ENCODE measurements at places on chromosomes 5 and 9. TPM values are rescaled to one million over a fixed set of nuclear protein-coding genes. Genes with fewer than 3 reads are reported as not detected.

GRCh38 chr5:16961131-16961530, 25.0 kb upstream of the MYO10 start:
- DNase-seq = no peak

RUSC2 gene
- 4.7 TPM for total RNA-seq

DNA sequence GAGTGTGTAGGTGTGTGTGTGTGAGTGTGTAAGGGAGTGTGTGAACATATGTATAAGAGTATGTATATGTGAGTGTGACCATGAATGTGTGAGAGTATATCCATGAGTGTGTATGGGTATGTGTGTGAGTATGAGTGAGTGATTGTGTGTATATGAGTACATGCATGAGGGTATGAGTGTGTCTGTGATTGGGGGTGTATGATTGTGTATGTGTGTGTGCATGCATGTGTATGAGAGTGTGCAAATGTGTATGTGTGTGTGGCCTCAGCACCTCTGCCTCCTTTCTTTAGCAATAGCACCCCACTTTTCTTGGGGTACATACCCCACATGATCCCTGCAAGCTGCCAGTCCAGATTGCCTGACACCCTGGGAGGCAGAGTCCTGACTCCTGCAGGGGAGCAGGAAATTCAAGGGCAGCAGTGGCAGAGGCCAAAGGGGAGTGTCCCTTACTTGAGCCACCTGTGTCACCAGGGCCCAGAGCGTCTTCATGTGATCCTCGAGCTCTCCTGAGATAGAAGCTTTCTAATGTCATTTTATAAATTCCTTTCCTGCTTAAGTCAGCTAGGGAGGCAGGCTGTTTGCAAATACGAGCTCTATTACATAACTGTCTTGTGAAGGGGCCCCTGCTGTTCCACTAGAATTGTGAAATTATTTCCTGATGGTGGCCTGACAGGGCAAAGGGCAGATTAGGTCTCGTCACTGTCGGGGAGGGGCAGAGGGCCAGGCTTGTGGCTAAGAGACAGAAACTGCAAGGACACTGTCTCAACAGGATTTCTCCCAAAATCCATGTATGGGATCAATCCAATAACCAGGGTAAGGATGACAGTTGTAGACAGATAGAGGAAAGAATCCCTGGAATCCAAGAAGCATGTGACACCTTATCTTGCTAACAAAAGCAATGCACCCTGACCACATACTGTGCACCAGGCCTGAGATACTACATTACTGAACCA, 389.1 kb downstream of the GADD45G start:
- peak; percentile 66 for DNase-seq

TIFAB gene
- total RNA-seq = 0.42 TPM

DNA sequence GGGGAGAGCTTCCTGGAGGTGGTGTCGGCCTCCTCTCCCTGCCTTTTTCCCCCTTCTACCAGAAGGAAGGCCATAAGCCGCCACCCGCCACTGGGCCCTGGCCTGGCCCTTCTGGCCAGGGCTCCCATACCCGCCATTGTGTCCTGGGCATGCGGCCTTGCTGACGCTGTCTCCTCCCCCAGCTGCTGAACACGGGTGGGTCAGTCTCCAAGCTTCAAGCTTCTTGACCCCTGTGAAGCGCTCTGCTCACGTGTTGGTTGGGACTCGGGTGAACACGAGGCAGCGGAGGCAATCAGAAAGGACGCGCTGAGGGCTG, 24.2 kb upstream of the UBAC1 start:
- DNase-seq = no peak

DNA sequence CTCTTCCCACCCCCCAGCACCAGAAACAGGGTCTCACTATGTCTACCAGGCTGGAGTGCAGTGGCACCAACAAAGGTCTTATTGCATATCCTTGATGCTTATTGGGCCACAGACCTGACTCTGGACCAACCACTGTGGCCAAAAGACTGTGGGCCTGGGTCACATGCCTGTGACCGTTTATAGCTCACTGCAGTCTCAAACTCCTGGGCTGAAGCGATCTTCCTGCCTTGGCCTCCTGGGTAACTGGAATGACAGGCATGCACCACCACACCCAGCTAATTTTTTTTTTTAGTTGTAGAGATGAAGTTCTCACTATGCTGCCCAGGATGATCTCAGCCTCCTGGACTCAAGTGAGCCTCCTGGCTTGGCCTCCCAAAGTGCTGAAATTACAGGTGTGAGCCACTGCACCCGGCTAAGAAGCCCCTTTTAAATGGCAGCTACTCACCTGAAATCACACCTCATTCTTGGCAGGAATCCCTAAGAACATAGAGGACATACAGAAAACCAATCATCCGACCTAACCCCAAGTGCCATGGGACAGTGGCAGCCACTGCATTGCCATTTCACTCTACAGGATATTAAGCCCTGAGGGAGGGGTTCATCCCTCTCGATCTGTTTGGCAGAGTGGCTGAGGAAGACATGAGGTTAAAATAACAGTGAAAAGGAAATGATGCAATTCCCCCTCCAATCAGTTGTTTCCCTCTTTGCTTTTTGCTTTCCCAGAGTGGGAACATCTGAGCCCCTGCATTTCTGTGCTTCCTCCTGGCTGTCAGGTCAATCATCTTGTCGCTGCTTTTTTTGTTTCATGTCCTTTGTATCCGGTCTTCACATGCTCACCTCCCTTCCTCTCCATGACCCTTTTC, 74.6 kb downstream of the LRRC70 start:
- no peak for DNase-seq

TLX3 gene
- not detected for total RNA-seq

GRCh38 chr5:64160201-64160600, 5.4 kb upstream of the RNF180 start:
- DNase-seq = no peak

RGS7BP gene
- total RNA-seq = 0.12 TPM

GRCh38 chr5:80239680-80240367, 16.0 kb downstream of the SERINC5 start:
- DNase-seq = no peak

DNA sequence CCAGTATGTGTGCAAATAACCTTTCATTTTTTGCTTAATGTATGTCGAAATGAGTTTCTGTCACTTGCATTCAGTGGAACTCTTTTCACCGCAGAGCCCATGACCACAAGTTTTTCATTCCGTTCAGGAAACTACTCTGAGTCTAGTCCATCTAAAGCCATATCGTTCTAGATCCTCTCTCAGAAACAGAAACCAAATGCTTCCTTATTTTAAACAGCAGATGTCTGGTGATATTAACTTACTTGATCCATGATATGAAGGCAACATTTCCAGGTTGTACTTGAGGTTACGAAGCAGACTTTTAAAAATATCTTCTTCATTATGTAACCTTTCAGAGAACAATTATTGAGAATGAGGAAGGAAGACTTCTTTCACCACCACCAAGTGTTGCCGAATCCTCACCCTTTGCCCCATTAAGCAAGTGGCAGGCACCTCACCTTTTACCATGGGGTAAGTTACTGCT, 72.4 kb upstream of the GNAQ start:
- no peak for DNase-seq

DNA sequence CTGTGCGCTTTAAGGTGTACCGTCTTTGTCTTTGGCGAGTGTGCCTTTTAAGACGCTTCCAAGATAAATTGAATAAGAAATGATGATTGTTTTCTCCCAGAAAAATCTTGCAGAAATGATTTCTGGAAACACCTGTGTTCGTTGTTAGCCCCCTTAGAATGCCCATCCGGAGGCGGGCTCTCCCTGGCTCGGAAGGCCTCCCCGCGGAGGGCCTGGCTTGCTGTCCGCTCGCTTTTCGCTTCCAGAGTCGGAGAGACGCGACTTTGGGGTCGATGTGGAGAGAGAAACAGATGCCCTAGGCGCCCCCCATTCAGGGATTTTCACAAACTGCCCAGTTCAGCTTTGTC, 23.9 kb downstream of the LECT2 start:
- no peak for DNase-seq

TMEFF1 gene
- 0.27 TPM for total RNA-seq

NSG2 gene
- total RNA-seq = 0.27 TPM

KIAA1958 gene
- 9.0 TPM for total RNA-seq

DNA sequence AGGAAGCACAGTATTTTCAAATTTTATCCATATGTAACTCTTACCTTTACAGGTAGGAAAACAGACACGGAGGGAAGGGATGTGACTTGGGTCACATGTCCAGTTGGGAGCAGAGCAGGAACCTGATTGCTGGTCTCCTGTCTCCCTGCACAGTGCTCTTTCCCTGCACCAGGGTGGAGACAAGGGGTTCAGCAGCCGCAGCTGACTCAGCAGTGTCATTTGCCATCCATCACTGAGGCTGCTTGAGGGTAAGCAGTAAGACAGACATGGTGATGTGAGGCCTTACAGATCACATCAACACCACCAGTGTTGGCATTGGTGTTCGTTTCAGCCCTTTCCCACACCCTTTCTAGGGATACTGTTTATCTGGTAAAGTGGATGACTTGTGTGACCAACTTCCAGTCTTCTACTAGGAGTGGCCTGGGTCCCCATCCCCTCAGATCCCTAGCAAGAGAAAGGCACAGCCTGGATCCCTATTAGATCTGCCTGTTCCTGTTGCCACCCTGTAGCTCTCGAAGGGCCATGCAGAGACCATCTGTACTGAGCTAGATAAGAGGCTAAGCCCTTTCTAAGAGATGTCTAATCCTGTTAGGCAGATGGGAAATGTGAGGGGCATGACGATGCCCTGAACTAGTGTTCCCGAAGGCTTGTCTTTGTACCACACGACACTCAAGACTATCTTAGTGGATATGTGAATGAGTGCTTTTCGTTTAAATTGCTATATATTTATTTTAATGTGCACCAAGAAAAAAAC, 29.1 kb downstream of the FRMPD1 start:
- no peak for DNase-seq

DNA sequence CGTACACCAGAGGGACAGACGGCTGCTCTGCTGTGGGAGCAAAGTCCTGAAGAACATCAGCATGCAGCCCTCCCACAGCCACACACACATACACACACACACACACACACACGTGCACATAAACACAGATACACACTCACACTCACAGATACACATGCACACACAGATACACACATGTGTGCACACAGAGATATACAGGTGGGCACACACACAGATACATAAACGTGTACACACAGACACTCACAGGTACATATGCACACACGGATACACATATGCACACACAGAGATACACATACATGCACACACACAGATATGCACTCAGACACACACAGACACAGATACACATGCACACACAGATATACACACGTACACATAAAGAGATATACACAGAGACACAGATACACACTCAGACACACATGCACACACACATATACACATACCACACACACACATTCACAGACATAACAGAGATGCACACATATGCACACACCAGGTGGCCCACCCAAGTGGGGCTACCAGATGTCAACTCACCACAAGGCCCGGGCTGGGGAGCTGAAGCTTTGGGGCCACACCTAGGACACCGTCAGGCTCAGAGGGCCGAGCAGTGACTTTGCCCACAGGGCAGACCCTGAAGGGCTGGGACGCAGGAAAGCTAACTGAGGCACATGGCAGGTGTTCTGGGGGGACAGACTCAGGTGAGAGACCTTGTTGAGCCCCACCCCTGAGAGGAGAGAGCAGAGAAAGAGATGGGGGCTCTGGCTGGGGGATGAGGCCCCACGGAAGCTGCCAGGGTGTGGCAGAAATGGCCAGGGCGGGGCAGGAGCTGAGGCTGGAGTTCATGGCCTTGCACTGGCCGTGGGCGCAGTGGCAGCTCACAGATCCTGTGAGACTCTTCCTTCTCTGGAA, 148.6 kb upstream of the PPP1R26 start:
- DNase-seq = no peak

GRCh38 chr5:126339215-126339805, 83.9 kb upstream of the GRAMD2B start:
- peak; percentile 71 for DNase-seq

- DNase-seq = no peak
These were observed 77.2 kb upstream of the ABCA1 start for GRCh38 chr9:105005186-105005585.

GRCh38 chr5:80919678-80920196, 40.4 kb upstream of the RASGRF2 start:
- DNase-seq = no peak

DNA sequence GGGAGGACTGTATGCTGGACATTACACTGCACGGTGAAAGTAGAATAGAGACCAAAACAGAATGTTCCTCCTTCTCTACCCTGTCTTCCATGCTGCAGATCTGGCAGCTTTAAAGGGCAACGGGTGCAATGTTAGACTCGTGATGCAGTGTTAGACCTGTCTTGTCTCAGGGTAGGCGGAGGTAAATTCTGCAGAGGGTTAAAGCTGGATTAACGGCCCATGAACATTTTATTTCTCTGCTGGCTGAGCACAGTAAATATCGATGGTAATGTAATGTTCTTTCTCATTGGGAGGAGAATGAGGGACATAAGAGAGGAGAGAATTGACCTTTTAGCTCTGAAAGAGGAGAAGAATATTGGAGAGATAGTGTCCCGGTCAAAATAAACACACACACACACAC, 178.9 kb downstream of the NMUR2 start:
- DNase-seq = no peak

DNA sequence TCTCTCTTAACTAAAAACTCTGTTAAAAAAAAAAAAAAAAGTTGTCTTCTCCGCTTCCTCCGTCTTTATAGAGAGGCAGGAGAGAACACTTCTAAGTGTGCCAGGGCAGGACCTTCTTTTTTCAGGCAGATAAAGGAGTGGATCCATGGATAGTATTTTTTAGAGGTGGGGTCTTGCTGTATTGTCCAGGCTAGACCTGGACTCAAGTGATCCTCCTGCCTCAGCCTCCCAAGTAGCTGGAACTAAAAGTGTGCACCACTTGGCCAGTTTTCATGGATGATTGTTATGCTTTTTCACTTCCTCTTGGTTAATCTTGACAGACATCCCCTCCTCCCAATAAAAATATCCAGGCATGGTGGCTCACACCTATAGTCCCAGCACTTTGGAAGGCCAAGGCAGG, 20.0 kb upstream of the GNE start:
- DNase-seq = no peak

DNA sequence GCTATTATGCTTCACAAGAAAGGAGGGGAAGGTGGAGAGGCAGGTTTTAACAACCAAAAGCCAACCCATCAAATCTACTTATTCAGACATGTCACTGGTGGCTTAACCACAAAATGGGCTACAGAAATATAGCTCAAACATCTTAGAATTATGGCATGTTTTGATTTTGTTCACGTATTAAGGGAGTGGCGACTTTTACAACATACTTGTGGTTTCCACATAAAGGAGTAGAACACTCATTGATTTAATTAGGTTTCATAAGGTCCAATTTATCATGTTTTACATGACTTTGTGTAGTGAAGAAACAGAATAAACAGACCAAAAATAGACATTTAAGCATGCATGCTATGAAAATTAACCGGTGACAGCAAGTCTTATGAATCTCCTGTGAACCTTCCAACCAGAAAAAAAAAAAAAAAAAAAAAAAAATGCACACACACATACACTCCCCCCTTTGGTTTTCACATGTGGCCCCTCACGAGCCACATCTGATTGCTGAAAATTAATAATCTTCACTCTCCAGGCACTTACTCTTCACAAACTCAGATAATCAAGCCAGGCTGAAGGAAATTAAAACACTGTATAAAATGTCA, 5.4 kb downstream of the ZNF608 start:
- no peak for DNase-seq

- no peak for DNase-seq
These were observed 142.3 kb upstream of the FSTL4 start for GRCh38 chr5:133754575-133755169.

- no peak for DNase-seq
These were observed 44.4 kb downstream of the ZNF474 start for GRCh38 chr5:122173474-122174415.

ZNG1A gene
- total RNA-seq = 22.6 TPM

GRCh38 chr9:29006628-29007027, 1433.3 kb upstream of the C9orf72 start:
- no peak for DNase-seq

- no peak for DNase-seq
These were observed 253.0 kb downstream of the DEPDC1B start for GRCh38 chr5:60446917-60447316.

GFI1B gene
- 1.3 TPM for total RNA-seq
